ENCODE measurements at places on chromosomes 11 and 22.
A peak's percentile ranks its signal among the peaks of the same experiment; 100 is the strongest.

- DNase-seq, result no peak
These were observed 24.5 kb upstream of the RAG2 start for GRCh38 chr11:36622431-36623136.

DNA sequence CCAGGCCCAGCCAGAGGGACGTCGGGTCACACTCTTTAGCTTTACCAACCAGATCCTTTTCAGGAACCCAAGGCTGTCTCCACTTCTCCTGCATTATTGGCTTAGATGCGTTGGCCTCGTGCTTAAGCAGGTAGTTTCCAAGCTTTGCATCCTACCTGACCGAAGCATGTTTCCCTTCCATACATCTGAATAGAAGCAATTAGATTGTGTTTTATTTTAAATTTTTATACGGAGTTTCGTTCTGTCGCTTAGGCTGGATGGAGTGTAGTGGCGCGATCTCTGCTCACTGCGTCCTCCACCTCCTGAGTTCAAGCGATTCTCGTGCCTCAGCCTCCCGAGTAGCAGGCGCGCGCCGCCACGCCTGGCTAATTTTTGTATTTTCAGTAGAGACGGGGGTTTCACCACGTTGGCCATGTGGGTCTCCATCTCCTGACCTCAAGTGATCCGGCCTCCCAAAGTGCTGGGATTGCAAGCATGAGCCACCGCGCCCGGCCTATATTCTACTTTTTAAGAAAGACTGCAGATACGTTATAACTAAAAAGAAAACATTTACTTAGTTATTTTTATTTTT, 677 bp downstream of the DYNC2H1 start:
- peak; percentile 9 for DNase-seq

- no peak for DNase-seq
These were observed 21.2 kb downstream of the PDE2A start for GRCh38 chr11:72652873-72653630.

DNA sequence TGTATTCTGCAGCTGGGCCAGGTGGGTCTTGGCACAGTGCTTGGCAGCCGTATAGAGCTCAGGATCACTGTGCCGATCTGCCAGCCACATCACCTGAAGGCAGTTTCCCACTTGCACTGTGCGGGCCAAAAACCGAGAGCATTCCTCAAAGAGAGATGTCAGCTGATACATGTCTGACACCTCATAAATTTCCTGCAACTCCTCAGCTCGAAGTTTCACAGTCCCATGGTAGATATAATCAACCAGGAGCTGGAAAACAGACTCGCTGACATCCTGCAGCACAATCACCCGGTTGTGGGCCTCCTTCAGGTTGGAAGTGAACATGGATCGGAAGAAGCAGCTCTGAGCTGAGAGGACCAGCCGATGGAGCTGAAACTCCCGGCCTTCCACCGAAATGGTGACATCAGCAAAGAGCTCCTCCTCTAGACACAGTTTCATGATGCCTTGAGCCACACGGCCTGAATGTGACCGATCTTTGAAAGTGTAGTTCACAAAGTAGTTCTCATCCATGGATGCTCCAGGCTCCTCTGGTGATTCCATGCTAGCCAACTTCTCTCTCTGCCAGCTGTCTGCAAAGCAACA, 1.2 kb downstream of the KBTBD4 start:
- DNase-seq, result no peak

DNA sequence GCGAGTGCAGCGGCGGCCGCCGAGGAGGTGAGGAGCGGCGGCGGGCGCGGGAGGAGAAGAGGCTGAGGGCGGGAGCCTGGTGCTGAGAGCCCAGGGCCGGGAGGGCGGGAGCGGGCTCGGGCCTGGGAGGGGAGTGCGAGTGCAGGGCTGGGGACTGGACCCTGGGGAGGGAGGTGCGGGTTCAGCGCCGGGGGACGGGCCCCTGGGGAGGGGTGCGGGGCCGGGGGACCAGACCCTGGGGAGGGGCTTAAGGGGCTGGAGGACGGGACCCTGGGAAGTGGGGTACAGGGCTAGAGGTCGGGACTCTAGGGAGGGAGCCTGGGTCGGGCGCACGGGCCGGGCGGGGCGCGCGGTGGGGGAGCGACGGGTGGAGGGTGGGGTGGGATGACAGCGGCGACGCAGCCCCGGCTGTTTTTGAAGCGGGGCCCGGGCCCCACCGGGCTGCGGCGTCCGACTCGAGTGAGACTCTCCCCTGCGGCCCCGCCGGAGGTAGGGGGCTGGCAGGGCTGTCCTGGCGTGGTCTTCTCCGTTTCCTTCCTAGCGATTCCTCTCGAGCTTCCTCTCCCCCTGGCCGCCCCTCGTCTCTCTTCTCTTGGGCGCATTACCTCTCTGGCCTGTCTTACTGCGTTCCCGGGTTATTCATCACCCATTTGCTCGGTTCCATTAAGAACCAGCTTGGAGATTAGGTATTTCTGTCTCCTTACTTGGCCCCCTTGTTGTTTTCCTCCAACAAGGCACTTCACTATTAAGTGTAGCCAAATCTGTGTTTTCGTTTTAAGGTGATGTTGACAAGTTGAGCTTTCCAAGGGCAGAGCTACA, 754 bp downstream of the NUP50 start:
- peak; percentile 53 for DNase-seq
